ENCODE measurements at places on chromosomes 4 and X.

DNA sequence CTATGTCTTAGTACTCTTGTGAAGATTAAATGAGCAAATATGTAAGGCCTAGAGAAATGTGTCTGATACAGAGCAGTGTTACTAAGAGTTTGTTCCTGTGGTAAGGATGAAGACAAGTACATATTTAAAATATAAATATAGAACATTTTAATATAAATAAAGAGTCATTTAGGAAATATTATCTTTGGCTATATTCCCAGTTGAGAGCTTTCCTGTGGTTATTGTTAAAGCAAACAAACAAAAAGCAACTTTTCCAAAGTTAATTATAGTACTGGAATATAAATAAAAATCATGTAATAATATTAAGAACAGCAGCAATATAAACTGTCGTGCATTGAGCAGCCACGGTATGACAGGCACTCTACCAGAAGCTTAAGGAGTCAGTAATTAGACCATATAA lies 472.5 kb downstream of the INPP4B start:
- no peak for DNase-seq

DNA sequence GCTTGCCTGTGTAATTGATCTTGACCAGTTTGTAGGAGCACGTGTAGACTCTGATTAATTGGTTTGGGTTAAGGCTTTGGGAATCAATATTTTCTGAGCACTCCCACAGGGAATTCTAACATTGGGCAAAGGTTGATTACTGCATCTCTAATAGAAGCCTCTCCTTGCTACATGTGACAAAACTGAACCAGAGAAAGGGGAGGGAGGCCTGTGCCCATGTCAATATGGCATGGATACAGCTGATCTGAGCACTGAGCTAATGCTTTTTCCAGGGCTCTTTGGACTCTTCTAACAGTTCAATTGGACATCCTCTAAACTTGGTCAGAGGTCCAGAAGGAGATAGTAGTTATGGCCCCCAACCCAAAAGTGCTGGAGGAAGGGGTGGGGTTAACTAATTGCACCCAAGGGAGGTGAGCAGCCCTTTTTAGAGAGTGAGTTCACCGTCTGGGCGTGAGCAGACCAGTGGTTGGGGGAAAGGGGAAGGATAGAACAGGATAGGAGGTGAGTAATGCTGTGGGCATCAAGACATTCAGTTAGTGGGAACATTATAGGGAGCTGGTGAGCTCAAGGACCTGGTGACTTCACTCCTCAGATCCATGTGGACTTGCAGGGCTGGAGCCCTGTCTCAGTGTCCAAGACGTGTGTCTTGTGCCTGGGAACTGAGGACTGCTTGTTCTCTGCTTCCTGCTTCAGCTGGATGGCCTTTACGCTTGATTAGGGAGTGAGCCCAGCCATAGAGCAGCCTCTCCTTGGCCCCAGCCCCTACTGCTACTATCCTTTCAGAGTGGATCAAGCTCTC lies 22.8 kb downstream of the MSN start:
- DNase-seq: no peak

DNA sequence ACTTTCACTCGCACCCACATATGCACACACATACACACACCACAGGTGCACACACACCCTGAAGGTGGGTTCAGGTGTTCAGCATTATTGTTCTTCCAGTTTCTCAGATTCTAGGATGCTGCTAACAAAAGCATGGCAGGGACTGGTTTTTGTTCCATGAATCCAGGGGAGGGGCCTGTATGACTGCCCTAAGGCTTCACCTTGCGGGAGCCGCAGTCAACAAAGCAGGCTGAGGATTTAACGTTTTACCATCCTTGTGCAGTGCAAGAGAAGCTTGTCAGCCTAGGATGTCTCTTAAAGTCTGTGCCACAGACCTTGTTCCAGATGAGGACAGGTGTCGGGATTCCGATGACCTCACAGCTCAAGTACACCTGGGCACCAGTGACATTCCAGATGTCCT lies 61.8 kb downstream of the POLR2B start:
- no peak for DNase-seq

DNA sequence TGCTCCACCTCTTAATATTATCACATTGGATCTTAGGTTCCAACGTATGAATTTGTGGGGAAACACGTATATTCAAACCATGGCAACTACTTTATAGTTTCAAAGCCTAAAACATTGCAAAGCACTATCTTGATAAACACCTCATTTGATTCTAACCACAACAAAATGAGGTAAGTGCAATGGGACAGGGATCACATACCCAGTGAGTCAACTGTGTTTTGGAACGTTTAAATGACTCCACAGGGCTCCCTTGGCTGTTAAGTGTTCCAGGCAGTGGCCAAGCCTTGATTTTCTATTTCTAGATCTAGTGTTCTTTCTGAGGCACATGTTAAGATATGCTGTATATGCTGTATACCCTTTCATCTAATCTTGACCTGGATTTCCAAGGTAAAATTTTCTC lies 54.5 kb upstream of the C1QTNF7 start:
- DNase-seq: no peak

DNA sequence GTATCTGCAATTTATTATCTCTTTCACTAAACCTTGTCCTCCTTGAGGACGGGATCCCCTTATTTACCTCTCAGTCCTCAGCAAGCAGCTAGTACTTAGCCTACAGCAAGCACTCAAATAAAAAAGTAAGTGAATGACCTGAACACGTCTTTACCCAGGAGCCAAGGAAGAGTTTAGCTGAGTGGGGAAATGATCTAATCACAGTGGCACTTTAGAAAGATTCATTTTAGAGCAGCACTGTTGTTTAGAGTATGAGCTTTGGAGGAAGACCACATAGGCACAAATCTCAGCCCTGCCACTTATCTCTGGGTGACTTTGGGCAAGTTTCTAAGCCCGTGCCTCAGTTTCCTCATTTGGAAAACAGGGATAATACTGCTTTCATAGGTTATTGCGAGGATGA lies 2.7 kb downstream of the FAM120C start:
- DNase-seq: no peak

DNA sequence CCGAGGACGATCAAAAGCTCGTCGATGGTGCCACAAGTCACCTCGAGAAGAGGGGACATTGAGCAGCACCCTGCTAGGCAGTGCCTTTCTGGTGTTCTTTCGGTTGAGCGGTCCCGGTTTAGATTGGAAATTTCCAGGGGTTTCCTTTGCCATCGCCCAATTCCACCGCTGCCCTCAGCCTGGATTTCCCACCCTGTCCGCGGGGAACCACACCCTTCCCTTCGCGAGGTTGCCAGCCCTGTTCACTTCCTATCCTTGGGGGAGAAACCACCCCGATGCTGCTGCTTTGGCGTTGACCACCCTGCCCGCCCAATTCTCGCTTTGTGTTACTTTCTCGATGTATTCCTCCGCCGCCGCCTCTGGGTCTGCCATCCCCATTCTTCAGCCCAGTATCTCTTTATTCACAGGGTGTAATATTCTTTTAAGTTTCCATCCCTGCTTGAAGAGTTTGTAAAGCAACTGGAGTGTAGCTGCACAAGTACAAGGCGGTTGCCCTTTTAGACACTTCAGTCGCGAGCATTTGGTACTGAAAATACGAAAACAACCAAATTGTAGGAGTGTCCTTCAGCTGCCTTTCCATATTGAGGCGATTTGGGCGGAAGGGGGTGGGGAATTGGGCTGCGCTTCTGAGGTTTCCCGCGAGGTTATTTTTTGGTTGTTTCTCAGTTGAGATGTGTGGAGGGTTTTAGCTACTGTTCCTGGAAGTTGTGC lies 1.1 kb downstream of the OGT start:
- peak; percentile 57 for DNase-seq

DNA sequence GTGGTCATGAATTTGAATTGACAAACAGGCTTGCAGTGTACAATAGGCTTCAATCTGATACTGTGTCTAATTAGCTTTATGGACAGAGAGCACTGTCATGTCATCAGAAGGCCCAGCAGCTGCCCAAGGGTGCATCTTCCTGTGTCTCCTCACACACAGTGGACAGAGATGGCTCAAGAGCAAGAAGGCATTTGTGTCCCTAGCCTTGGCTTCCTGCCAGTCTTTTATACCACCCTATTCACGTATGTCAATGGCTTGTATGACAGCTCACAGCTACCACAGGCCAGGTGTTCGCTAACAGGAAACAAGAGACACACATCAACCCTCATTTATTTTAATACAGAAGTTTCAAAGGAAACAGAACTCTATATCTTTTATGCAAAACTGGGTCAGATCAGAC lies 874.0 kb upstream of the AGA start:
- no peak for DNase-seq

DNA sequence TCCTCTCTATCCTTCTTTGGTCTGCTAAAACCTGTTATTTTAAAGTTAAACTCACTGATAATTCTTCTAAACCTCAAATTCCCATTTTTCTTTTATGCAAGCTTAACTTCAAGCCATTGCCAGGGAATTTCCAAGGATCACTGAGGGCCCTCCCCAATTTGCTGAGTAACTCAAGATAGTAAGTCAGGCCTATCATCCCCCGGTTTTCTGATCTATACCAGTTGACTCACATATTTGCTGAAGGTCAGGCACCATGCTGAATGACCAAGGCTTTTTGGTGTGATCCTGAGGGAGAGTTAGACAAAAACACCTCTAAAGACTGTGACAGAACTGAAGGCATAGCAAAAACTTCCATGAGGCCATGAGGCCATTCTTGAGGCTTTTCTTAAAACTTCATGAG lies 1301.9 kb downstream of the PCDH7 start:
- DNase-seq: no peak

DNA sequence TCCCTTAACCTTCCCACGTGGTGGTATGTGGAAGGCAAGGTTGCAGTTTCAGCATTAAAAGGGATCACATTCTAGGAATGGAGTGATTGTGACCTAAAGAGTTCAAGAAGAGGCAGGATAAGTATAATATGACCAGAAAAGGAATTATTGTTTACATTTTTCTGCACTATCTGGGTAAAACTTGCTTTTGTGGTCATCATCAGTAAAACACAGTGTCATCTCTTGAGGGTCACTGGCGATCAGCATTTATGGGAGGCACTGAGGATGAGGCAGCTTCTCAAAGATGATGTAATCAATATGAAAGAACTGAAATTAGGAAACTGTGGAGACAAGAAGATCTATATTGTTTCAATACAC lies 88.7 kb downstream of the CFAP299 start:
- no peak for DNase-seq

DNA sequence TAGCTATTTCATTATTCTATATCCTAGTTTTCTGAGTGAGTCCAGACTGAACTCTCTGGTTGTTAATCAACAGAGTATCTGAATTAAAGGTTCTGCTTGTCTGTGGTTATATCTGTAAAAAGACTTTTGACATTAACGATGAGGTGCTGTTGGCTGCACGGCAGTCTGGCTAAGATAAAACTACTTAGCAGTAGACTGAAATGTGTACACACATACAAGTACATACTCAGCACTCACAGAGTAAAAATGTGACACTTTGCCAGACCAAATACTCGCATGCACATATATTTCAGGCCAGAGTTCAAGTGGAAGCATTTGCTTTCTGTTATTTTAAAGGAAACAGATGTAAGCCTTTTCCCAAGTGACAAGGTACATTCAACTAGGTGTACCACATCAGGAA lies 80.5 kb downstream of the PRDM5 start:
- DNase-seq: peak; percentile 38

- no peak for DNase-seq
Measured at GRCh38 chr4:153159016-153159415, 45.2 kb upstream of the TRIM2 start.

DNA sequence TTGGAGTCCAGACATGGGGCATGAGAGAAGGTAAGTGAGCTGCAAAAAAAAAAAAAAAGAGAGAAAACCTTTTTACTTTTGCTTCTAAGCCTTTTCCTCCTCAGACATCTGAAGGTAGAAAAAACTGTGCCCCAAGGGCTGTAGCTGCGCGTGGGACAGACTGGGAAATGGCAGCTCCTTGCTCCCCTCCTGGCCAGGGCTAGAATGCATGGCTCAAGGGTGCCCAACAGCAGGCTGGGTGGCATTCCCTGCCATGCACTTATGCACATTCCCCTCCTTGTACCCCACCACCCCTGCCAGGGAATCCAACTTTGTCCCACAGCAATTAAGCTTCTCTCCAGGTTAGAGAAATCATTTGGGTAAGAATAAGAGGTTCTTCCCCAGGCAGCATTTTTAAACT lies 421.2 kb downstream of the TRAM1L1 start:
- DNase-seq: no peak

- DNase-seq: no peak
Measured at GRCh38 chr4:112954286-112954685, 95.2 kb upstream of the ANK2 start.

- no peak for DNase-seq
Measured at GRCh38 chrX:54820737-54821136, 13.2 kb downstream of the MAGED2 start.

DNA sequence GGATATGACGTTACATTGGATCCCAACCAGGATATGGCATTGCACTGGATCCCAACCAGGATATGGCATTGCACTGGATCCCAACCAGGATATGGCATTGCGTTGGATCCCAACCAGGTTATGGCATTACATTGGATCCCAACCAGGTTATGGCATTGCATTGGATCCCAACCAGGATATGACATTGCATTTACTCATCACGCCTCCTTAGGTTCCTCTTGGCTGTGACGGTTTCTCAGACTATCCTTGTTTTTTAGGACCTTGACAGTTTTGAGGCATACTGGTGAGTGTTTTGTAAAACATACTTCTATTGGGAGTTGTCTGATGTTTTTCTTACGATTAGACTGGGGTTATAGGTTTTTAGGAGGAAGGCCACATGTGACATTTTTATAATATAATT lies 5.4 kb upstream of the ACSL1 start:
- DNase-seq: no peak

GRCh38 chrX:153924149-153924861 lies 1.8 kb downstream of the ARHGAP4 start:
- no peak for DNase-seq

GRCh38 chr4:25638806-25639205 lies 16.8 kb upstream of the SLC34A2 start:
- DNase-seq: no peak

DNA sequence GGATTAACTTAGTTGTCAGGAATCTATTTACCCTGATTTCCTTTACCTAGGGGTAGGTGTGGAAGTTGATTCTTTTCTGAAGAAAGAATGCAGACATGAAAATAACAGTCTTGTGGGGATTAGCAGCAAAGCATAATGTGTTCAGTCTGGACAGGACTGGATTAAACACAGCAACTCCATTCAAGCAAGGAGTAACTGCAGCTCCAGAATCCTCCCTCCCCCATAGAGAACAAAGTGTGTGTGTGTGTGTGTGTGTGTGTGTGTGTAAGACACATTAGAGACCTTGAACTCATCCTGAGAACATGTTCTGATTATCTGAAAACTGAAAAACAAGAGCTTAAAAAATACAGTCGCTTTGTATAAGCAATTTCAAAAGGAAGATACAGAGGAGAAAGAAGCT lies 9.3 kb downstream of the C4orf54 start:
- DNase-seq: no peak

DNA sequence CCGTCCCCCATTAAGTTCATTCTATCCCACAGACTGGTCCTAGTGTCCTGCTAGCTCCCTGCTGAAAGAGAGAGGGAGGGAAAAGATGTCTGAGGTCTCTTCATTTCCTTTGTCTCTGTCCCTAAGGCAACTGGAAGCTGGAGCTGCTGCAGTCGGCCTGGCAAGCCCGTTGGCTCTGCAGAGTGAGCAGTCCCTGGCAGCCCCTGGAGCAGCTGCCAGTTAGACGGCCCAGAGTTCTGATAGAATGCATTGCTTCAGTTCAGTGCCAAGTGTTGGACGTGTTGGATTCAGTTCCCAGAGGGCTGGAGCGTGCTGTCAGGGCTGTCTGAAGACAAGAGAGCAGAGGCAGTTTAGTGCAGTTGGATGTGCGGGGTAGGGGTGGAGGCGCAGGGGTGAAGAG lies 975 bp downstream of the KCNE5 start:
- peak; percentile 54 for DNase-seq

GRCh38 chrX:49176421-49177326 lies 5.0 kb downstream of the PLP2 start:
- no peak for DNase-seq
